ENCODE measurements at places on chromosomes 5 and 9. TPM values are rescaled to one million over a fixed set of nuclear protein-coding genes. Genes with fewer than 3 reads are reported as not detected.

DNA sequence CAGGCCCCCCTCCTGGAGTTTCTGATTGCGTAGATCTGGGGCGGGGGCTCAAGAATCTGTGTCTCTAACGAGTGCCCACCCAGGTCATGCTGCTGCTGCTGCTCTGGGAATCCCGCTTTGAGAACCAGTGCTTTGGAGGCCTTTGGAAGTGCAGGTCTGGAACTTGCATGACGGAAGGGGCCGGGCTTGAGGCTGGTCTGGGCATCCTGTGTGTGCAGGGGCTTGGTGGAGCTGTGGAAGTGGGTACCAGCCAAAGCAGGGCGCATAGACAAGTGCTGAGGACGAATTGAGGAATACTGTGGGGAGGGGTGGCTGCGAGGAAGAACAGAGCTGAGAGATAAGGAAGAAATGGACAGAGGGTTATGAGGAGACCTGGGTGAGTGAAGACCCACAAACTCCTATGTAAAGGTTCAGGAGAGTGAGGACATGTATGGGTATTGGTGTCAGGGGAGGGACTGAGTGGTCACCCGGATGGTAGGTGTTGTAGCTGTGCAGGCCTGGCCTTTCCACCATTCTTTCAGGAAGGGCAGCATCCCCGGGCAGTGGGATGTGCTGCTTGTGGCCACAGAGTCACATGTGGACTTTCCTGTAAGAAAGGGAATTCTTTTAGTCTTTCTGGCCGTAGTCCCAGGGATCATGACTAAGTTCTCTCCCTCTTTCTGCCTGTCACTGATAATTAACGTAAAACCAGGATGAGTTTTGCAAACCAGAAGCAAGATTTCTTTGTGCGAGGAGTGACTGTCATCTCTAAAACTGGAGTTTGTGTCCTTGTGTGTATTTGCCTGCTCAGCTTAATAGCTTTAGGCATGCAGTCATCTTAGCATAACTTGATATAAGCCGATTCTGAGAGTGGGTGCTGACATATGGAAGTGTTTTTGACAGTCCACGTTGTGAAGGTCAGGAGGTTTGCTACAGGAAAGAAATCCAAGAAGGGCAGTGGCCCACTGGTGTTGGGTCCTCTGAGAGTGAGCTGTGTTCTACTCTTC, 43.3 kb upstream of the TJP2 start:
- H3K4me1 ChIP-seq, result no peaks in the 10 kb centered on the region
- H3K36me3 ChIP-seq, result no peaks in the 10 kb centered on the region
- H3K27ac ChIP-seq, result no peak overlapping the region
- H3K27me3 ChIP-seq, result peaks cover 2% of the 10 kb centered on the region

- H3K27ac ChIP-seq, result no peak overlapping the region
- no peaks in the 10 kb centered on the region for H3K27me3 ChIP-seq
- H3K4me3 ChIP-seq, result no peak overlapping the region
Measured at GRCh38 chr5:154794525-154795234, 39.5 kb downstream of the LARP1 start.

- H3K27ac ChIP-seq, result no peak overlapping the region
- no peaks in the 10 kb centered on the region for H3K36me3 ChIP-seq
- no peak overlapping the region for H3K4me3 ChIP-seq
- DNase-seq, result no peak
Measured at GRCh38 chr5:74105126-74105780, 479.3 kb downstream of the ARHGEF28 start.

DNA sequence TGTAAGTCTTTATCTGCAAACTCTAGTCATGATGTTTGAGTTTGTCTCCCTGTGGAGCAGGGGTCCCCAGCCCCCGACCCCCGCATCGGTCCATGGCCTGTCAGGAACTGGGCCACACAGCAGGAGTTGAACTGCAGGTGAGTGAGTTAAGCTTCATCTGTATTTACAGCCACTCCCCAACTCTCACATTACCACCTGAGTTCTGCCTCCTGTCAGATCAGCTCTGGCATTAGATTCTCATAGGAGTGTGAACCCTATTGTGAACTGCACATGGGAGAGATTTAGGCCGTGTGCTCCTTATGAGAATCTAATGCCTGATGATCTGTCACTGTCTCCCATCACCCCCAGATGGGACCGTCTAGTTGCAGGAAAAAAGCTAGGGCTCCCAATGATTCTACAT, 7.0 kb downstream of the C9orf85 start:
- no peak overlapping the region for H3K27ac ChIP-seq
- no peak overlapping the region for H3K4me3 ChIP-seq
- H3K36me3 ChIP-seq, result peaks cover 26% of the 10 kb centered on the region
- H3K27me3 ChIP-seq, result no peaks in the 10 kb centered on the region
- peaks cover 31% of the 10 kb centered on the region for H3K4me1 ChIP-seq
- no peak for DNase-seq

DNA sequence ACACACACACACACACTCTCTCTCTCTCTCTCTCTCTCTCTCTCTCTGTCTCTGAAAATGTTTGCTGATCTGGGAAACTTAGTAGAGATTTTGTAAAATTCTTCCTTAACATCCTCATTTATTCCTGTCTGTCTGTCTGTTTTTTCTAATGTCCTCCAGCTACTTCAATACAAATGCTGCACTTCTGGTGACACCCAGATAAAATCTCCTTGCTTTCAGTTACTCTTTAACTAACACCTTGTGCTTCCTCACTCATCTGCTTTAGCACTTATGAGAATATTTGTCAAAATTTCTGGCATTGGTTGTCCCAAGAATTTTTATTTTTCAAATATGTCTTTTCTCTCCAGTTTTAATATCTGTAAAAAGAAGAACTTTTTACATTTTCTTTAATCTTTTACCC, 35.0 kb upstream of the ARRDC3 start:
- H3K36me3 ChIP-seq, result no peaks in the 10 kb centered on the region
- DNase-seq, result no peak
- H3K27me3 ChIP-seq, result peaks cover 2% of the 10 kb centered on the region
- H3K4me3 ChIP-seq, result no peak overlapping the region

- H3K4me1 ChIP-seq, result peaks cover 35% of the 10 kb centered on the region
- H3K27me3 ChIP-seq, result no peaks in the 10 kb centered on the region
- no peak for DNase-seq
- H3K4me3 ChIP-seq, result peak overlapping the region; percentile 51
- H3K27ac ChIP-seq, result peak overlapping the region; percentile 45
Measured at GRCh38 chr9:72478966-72479365, 42.4 kb upstream of the TMC1 start.

GRCh38 chr9:125527471-125528002, 179.5 kb downstream of the MAPKAP1 start:
- no peak for DNase-seq
- H3K36me3 ChIP-seq, result peaks cover 12% of the 10 kb centered on the region

DNA sequence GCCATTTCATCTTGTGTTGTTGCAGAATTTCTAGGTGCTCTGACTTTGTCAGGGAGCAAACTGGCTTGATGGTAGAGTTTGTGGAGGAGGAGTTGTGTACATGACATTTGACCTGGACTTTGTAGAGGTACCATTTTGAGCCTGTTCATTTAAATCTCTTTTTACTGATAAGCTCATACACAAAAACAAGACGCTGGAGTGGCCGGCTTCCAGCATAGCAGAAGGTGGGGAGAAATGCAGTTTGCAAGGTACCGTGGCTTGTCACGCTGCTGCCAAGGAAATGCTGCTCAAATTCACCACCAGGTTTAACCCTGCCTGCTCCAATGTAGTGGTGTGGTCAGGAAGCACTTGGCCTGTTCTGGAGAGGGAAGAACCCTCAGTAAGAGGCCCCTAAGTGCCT, 18.9 kb upstream of the IQGAP2 start:
- H3K4me1 ChIP-seq, result peaks cover 44% of the 10 kb centered on the region
- H3K36me3 ChIP-seq, result no peaks in the 10 kb centered on the region
- H3K27me3 ChIP-seq, result no peaks in the 10 kb centered on the region
- no peak for DNase-seq

DNA sequence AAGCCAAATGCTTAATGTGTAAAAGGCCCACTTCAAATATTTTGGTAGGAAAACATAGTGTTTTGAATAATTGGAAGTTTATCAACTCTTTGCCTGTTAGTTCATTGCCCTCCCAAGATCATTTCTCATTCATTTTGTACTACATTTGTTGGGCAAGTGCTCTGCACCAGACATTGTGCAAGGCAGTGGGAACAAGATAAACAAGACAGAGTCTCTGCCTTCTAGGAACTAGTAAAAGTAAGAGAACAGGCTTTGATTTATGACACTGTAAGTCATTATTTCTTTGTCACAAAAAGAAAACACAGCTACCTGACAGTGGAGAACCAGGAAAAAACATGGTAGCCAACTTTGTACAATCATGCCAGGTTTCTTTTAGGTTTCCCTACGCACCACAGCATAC, 63.7 kb upstream of the PAM start:
- H3K36me3 ChIP-seq, result no peaks in the 10 kb centered on the region
- no peaks in the 10 kb centered on the region for H3K4me1 ChIP-seq
- no peak for DNase-seq
- no peak overlapping the region for H3K27ac ChIP-seq

The MUSK gene
- total RNA-seq, result not detected

The C6 gene
- total RNA-seq, result not detected

The PCDHA12 gene
- total RNA-seq, result not detected

The FOXD4L4 gene
- total RNA-seq, result 0.09 TPM
